ENCODE measurements at places on chromosomes 3 and 15.

DNA sequence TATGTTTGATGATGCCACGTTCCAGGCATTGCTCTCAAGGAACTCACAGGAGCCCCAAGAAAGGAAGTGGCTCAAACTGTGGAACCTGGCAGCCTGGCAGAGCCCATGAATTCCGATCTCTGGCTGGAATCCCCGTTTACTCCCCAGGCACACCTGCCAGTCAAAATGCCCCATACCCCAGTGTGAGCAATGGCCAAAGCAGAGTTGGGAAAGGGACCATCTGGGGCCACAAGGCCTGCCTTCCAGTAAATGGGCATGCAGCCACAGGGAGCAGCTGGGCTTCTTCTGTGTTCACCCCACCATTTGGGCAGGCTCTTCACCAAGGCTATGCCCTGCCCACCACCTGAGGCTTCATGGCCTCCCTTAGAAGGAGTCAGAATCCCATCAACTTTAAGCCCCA, 257.0 kb upstream of the GOLGA6L4 start:
- DNase-seq: no peak

DNA sequence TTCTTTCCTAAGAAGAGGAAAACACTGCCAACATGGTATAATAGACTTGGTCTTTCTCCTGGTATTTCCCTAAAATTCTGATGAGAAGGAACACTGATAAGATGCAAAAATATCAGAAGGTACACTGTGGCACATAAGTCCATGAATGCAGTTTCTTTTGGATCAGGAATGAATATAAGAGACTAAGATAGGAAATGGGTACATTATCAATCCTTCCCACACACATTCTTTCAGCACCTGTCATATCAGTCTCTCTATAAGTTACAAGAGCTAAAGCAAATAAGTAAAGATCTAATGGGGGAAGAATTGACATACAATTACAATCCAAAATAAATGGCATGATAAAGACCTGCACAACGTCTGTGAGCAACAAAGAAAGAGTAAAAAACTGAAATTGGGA, 1101.0 kb downstream of the ROBO2 start:
- DNase-seq: no peak

GRCh38 chr3:120601554-120601953, 5.4 kb downstream of the NDUFB4 start:
- DNase-seq: no peak

- no peak for DNase-seq
These were observed 13.3 kb downstream of the LYSMD2 start for GRCh38 chr15:51724199-51724598.

DNA sequence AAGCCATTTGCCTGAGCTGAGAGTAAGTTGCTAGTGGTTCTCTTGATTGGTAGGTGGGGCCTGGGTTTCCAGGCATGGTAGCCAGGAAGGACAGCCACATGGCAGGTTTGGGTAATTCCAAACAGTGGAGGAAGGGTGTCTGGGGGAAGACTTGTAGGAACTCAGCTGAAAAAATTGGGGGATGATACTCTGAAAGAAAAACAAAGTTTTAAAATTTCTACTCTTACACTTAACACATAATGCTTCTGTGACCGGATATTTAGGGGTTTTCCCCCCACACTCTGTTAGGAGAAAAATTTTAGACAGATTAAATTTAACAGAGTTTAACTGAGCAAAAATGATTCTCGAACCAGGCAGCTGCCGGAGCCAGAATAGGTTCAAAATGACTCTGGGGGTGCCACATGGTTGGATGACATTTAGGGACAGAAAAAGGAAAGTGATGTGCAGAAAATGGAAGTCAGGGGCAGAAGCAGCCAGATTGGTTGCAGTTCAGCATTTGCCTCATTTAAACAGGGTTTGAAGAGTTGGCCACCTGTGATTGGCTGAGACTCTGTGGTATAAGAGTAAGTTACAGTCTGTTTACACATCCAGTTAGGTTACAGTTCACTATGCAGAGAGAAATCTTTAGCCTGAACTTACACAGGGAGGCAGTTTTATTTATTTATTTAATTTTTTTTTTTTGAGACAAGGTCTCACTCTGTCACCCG, 8.1 kb downstream of the B2M start:
- DNase-seq: no peak

- no peak for DNase-seq
These were observed 48.8 kb upstream of the ATP2B2 start for GRCh38 chr3:10554236-10554611.

GRCh38 chr15:54559405-54560069, 581.3 kb downstream of the UNC13C start:
- DNase-seq: no peak

DNA sequence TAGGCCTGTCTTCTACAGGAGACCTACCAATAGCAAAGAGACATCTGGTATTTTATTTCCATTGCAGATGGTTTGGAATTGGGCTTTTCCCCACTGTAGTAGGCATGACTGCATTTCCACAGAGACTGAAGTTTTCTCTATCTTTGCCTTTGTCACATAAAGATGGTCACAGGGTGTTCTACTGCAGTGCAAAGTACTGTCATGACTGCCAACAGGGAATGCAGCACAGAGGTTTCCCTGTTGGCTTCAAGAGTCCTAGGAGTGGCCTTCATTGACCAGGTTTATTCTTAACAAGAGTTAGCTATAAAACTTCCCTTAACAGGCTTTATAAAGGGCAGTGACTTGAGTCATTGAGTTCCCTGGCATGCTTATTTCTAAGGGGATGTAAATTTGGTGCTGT, 36.8 kb upstream of the TM4SF4 start:
- no peak for DNase-seq

- DNase-seq: no peak
These were observed 15.4 kb downstream of the CDV3 start for GRCh38 chr3:133588784-133589465.

DNA sequence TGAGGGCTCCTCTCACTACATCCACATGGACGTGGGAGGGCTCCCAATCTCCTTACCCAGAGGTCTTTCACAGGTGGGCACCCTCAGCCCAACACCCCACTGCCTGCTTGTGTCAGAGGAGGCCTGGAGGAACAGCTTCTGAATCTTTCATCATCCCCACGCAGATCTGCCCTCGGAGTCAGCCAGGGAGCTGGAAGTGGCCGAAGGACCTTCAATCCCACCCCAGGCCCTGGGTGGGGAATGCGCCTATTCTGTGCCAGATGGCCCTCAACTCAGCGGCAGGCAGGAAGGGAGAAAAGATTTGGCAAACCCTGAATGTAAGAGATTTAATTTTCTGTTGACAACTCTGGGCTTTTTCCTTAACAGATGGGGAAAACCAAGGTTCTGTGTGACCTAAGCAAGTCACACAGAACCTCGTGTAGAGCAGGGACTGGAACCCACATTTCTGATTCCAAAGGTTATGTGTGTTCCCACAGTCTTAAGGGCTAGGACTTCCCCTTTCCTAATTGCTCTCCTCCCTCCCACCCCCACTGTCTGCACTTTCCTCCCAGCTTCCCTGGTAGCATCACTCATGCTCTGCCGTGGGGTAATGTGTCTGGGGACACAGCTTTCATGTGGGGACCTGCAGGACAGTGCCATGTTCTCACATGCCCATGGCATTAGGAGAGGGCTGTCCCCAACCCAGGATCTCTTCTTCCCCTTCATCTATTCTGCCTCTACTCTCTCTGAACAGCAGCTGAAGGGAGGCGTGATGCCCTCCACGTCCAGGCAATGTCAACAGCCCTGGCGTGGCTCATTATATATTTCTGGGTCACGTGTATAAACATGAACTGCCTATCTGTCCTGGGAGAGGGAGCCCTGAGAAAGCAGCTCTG, 98.1 kb downstream of the SEMA5B start:
- DNase-seq: no peak

- DNase-seq: no peak
These were observed 468.8 kb downstream of the CNTN4 start for GRCh38 chr3:2567451-2567850.

- DNase-seq: no peak
These were observed 34.7 kb downstream of the LMLN start for GRCh38 chr3:197994736-197995135.
